CD4-positive, alpha-beta T cell treated with Interleukin-12 subunit alpha and Interleukin-12 subunit beta, for 1 hour (primary cell): ENCODE measurements at places on chromosomes 4 and X.

DNA sequence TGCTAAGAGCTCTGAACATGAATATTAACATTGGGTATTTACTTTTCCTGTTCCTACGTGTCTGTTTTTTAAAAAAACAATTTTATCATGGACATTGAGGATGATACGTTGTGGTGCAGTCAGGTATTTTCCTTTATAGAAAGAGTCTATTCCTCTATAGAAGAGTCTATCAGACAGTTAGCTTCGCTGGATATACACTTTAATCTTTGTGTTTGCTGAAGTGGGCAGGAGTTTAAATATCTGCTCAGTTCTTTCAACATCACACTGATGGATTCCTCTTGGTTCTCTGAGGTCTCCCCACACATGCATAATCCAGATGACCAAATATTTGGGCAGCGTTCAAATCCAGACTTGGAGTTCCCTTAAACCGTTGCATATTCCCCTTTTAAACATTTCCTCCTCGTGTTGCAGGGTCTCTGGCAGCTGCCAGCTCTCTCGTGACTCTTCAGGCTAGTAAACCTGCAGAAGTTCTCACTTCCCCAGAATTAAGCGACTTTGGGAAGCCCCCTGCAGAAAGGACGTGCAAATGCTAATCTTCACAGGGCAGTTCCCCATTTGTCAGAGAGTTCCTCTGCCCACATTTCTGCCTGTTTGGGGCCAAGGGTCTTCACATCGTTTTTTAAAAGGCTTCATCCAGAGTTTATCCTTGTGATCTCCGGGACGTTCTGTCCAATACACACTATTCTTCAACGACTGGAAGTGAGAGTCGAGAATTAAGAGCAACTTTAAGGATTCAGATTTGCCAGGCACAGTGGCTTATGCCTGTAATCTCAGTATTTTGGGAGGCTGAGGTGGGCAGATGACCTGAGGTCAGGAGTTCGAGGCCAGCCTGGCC lies 20.5 kb upstream of the DHRSX start:
- DNase-seq: no peak

DNA sequence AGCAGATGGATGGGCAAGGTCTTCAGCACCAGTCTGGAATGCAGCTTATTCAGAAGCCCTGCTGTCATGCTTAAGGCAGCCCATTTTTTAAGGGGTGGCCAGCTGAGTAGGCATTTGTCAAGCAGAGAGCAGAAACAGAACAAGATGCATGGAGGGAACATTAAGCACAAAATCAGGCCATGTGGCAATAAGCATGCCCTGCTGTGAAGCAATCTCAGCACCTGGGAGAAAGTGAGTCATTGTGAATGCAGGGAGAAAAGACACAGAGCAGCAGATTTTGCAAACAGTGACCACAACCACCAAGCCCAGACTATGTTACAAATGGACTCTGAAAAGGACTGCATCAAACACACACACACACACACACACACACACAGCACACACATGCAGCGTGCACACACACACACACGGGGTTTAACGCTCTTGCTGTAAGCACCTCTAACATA lies 94.1 kb upstream of the GALNT7 start:
- DNase-seq: no peak

- no peak for DNase-seq
Measured at GRCh38 chrX:153459986-153460385, 10.4 kb downstream of the HAUS7 start.

GRCh38 chr4:175542786-175543185 lies 269.3 kb downstream of the GPM6A start:
- no peak for DNase-seq

- no peak for DNase-seq
Measured at GRCh38 chrX:107968623-107969022, 13.5 kb downstream of the TEX13B start.

GRCh38 chrX:28324321-28324721 lies 262.9 kb upstream of the IL1RAPL1 start:
- no peak for DNase-seq

- DNase-seq: no peak
Measured at GRCh38 chrX:7154041-7154597, 6.2 kb upstream of the PUDP start.

DNA sequence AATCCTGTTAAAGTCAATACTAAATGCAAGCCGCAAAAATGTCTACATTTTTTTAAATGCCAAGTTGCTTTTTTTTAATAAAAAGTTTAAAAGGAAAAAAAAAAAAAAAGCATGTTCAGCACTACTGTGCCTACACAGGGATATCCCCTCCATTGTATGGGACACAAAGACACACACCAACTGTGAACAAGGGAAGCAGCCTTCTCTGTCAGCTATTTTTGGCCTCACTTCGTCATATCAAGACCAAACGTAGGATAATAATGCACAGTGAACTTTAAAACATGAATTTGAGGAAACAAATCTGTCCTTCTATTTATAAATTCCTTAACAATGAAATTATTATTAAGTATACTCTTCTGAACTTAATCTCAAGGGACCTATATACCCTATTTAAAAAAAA lies 4.4 kb downstream of the FBXW7 start:
- no peak for DNase-seq

DNA sequence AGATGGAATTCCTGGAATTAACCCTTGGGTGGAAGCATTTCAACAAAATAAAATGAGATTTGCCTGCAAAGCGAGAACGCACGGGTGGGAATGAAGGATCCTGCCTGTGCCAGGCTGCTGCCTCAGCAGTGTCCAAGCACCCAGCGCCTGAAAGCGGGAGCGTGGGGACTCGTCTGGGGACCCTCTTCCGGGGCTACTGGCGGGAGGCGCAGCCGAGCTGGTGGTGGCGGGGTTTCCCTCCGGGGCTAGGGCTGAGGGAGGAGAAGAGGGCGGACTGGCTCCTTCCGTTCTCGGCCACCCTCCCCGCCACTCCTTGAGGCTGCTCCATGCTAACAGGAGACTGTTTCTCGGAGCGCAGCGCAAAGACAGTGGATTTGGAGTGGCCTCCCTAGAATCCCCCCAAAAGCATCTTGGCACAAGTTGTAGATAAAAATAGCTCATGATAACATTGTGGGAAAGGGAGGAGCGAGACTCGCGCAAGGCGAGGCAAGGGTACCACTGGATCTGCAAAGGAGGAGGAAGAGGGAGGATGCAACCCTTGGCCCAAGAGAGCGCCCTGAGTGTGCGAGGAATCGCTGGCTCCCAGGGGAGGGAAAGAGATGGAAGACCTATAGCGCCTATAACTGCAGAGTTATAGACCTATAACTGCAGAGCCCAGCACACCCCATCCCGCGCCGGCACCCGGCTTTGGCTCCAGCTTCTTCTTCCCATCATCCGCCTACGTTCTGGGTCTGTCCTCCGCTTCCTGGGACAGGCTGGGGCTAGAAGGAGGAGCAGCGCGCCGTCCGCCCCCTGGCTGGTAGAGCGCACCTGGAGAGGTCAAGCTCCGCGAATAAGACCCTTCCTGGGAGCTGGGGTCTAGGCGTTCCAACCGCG lies 1.3 kb downstream of the HS3ST1 start:
- DNase-seq: no peak

- DNase-seq: no peak
Measured at GRCh38 chrX:12488220-12488619, 303.0 kb upstream of the PRPS2 start.

DNA sequence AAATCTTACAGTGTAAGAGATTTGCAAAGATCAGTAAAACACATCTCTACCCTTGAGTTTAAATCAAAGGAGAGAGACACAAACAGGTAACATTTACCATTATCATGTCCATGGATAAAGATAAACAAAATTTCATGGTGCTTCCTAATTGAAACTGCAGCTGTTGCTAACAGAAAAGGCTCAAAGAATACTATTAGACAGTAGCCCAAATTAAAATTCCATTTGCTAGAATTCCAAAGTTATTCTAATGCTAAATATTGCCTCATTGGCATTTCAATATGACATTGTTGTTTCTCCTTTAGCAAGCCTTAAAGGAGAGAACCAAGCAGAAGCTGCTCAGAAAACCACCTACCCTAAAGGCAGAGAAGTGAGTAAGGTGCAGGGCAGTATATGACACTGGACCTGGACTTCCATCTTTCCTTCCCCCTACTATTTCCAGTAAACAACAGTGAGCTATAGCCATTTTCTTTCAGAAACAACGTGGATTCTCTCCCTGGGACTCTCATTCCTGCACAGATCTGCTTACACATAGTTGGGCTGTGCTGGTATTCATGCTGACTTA lies 19.5 kb upstream of the ZCCHC13 start:
- DNase-seq: no peak

GRCh38 chr4:8230891-8231290 lies 31.8 kb downstream of the SH3TC1 start:
- DNase-seq: no peak

DNA sequence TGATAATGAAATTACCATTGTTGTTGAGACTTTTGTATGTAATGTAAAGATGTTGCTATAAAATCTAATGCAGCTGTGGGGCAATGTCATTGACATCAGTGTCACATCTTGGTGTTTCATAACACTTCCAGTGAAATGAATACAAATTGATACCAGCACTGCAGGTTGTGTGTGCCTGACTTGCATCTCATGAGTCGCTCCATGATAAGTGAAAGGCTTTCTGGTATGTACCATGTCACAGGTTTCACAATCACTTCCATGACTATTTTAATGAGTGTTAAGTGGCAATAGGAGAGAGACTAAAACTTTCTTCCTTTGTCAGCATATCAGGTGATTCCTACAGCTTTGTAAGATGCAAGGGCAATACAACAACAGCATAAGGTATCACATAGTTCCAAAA lies 94.4 kb downstream of the ABCB7 start:
- no peak for DNase-seq

DNA sequence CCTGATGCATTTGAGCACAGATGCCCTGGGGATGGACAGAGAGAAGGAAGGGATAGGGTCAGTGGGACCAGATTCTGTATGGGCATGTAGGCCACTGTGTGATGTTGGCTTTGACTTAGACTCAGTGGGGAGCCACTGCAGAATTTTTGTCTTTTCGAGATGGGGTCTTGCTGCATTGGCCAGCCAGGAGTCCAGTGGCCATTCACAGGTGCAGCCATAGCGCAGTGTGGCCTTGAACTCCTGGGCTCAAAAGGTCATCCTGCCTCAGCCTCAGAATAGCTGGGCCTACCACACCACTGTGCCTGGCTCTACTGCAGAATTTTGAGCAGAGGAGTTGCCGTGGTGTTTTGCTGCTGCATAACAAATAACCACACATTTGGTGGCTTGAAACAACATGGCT lies 22.8 kb downstream of the TBC1D14 start:
- no peak for DNase-seq
